Cerebellar cortex (tissue), 1 donor: ENCODE measurements at places on chromosomes 2 and 18.

- DNase-seq, result no peak
Measured at GRCh38 chr2:31277621-31278020, 43.7 kb downstream of the EHD3 start.

- no peak for DNase-seq
Measured at GRCh38 chr18:47470941-47471340, 219.5 kb upstream of the SKOR2 start.

DNA sequence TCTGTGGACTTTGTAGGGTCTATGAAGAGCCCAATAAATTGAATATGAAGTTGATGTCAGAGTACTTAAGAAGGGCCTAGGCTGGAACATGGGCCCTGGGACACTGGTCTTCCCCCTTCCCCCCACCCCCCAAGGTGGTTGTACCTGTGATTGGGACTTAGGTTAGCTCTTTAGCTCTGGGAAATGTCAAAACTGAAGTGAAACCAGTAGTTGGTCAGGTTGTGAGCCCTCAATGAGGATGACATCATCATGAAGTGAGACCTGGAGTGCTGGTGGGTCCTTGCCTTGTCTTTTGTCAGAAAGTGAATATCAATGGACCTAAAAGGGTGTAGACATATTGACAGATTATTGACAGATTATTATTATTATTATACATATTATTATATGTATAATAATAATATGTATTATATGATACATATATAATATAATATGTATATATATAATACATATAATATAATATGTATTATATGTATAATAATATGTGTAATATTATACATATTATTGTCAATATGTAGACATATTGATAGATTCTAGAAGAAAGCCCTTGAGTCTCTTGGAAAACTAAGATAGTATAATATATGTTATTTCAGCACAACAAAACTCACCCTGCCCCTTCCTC, 5.4 kb downstream of the MARS2 start:
- no peak for DNase-seq

- no peak for DNase-seq
Measured at GRCh38 chr2:89848763-89849368, 1157.4 kb downstream of the RPIA start.

GRCh38 chr2:74917702-74918619, 40.5 kb upstream of the POLE4 start:
- no peak for DNase-seq

DNA sequence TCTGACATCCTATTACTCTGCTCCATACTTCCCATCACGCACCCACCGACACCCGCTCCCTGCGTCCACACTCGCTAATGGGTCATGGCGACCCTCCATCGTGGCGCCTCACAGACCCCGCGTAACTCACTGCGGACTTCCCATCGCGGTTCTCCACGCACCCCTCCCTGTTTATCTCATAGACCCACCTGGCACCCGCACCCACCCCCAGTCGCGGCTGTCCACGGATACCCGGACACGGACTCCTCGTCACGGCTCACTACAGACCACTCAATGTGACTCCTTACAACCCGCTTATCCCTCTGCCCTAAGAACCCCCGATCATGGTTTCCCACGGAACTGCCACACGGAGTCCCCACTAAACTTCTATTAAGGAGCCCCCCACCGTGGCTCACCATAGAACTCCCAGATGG, 458 bp downstream of the CXXC1 start:
- DNase-seq, result no peak

- DNase-seq, result no peak
Measured at GRCh38 chr2:149921911-149922616, 334.5 kb upstream of the MMADHC start.

- DNase-seq, result no peak
Measured at GRCh38 chr18:78860117-78860516, 119.5 kb upstream of the SALL3 start.

GRCh38 chr2:164606557-164606956, 14.7 kb downstream of the GRB14 start:
- no peak for DNase-seq
